ENCODE measurements at places on chromosomes 2 and 18.

DNA sequence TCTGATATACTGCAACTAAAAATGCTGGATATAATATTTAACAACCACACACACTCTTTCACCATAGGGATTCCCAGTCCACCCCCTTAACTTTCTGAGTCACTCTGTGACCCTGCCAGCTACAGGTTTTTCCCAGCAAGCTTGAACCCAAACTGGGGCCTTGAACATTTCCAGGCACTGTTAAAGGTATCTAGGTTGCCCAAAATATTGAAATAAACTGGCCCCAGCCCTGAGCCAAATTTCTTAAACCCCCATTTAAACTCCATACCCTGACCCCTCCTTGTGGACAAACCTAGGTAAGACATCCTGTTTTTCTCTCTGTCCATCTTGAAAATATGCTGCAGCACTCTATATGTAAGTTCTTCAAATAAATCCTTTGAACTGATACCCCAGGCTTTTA, 19.7 kb upstream of the DCTN1 start:
- DNase-seq, result no peak

DNA sequence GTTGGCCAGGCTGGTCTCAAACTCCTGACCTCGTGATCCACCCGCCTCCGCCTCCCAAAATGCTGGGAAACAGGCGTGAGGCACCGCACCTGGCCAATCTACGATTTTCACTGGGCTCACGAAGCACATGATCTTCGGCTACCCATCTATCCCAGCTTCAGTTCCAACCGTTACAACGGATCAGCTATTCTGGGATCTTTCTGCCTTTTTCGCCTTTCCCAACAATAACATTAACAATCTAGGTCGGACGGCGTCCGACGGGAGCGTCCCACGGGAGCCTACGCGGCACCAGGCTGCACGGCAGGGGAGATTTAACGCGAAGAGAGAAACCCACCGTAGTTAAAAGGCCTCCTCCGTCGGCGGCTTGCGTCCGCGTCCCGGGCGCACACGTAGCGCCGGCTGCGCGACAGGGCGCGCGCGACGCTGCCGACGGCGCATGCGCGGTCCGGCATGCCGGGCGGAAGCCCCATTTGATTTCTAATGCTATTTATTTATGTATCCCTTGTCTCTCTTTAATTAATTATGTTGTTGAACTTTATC, at the start of gene MSL3B:
TSS of gene MSL3B (minus strand) at position 394 of the 540 bp plus-strand sequence.
- no peak for DNase-seq

GRCh38 chr18:63784787-63785452, 9.7 kb downstream of the SERPINB7 start:
- DNase-seq, result no peak

- DNase-seq, result no peak
Measured at GRCh38 chr18:31617031-31617717, 25.5 kb downstream of the TTR start.

GRCh38 chr2:232028631-232029030, 67.1 kb downstream of the DIS3L2 start:
- no peak for DNase-seq

DNA sequence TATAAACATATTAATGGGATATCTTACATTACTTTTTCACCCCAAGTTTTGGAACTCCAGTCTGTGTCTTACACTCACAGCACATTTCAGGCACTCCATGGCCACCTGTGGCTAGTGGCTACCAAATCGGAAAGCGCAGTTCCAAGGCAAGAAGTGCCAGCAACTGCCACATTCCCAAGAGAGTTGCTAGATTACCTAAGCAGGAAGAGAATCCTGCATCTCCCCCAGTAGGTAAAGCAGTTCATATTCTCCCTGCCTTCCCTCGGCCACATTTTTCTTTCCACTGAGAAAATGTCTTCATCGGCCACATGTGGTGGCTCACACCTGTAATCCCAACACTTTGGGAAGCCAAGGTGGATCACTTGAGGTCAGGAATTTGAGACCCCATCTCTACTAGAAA, 62.8 kb downstream of the MEX3C start:
- DNase-seq, result no peak

DNA sequence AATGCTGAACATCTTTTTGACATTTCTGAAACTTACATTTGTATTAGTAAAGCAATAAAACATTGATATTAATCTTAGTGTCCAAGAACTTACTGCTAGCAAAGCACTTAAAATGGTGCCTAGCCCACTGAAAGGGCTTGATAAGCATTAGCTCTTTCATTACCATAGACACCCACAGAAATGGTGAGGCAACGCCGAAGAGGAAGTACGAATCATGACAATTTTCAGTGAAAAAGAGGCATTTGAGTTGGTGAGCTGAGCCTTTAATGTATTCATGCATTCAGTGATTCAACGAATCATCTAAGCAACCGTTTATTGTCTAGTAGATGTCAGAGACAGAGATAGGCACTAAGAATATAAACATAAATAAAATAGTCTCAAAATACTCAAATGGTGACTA, 101.1 kb downstream of the PIGN start:
- DNase-seq, result no peak

DNA sequence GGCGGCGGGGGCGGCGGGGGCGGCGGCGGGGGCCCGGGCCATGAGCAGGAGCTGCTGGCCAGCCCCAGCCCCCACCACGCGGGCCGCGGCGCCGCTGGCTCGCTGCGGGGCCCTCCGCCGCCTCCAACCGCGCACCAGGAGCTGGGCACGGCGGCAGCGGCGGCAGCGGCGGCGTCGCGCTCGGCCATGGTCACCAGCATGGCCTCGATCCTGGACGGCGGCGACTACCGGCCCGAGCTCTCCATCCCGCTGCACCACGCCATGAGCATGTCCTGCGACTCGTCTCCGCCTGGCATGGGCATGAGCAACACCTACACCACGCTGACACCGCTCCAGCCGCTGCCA, 644 bp downstream of the ONECUT2 start:
- no peak for DNase-seq

DNA sequence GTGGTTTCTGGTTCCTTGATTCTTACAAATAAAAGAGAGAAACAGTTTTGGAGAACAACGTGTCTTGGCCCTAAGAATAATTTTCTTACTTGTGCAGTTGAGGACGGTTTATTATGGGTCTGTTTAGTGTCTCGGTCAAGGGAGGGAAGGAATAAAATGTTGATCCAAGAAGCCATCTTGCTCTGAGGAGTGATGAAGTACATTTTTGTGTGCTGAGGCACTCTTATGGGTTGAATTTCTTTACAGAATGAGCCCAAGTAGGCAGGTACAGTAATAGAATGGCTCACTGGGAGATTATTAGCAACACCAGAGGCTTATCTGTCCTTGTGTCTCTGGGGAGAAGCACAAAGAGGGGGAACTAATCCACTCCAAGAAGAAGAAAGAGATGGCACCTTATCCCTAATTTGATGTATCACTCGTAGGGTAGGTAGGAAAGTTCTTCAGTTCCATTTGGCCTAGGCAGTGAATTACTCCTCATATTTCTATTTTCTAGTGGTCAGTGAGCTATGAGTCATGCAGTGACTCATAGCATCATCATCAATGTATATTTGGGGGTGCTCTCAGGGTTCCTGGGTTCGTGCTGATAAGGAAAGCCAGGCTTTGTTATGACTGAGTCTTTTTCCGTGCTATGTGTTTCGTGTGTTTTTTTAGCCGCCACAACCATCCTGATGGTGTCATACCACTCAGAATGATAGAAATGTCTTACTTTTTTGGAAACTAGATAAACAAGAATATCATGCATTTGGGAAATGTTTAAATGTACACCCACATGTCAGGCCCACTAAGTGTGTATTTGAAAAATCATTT, 250.1 kb upstream of the CTAGE1 start:
- no peak for DNase-seq

DNA sequence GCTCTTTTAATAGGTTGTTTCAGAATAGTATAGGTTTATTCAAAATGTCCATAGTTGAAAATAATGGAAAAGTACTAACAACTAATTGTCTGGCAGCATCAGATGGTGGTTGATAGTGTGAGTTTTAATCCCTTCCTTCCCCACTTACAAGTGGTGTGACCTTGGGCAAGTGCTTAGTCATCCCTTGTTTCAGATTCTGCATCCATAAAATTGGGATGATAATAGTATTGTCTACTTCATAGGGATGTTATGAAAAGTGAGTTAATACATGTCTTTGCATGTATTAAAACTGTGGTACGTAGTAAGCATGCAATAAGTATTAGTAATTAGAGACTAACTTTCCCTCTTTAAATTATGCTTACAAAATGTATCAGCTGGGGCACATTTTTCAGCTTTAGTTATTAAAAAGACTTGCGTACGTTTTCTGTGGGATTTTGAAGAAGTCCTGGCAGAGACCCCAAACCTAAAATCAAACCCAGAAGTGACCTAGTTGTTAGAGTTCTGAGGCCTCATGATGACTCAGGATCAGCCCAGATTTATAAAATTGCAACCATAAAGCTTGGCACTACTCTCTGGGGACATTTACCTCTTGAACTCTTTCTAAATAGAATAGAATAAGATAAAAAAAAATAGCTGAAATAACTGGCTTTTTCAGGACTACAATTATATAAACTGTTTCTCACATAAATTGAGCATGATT, 8.6 kb downstream of the ITGA4 start:
- DNase-seq, result no peak

- DNase-seq, result no peak
Measured at GRCh38 chr18:74689251-74689650, 91.6 kb downstream of the ZNF407 start.

All from tibial artery (tissue), 4 donors.